ENCODE measurements at places on chromosomes 16 and 17.
A peak's percentile ranks its signal among the peaks of the same experiment; 100 is the strongest.

GRCh38 chr16:48352648-48353390, 32.4 kb downstream of the SIAH1 start:
- DNase-seq: no peak

DNA sequence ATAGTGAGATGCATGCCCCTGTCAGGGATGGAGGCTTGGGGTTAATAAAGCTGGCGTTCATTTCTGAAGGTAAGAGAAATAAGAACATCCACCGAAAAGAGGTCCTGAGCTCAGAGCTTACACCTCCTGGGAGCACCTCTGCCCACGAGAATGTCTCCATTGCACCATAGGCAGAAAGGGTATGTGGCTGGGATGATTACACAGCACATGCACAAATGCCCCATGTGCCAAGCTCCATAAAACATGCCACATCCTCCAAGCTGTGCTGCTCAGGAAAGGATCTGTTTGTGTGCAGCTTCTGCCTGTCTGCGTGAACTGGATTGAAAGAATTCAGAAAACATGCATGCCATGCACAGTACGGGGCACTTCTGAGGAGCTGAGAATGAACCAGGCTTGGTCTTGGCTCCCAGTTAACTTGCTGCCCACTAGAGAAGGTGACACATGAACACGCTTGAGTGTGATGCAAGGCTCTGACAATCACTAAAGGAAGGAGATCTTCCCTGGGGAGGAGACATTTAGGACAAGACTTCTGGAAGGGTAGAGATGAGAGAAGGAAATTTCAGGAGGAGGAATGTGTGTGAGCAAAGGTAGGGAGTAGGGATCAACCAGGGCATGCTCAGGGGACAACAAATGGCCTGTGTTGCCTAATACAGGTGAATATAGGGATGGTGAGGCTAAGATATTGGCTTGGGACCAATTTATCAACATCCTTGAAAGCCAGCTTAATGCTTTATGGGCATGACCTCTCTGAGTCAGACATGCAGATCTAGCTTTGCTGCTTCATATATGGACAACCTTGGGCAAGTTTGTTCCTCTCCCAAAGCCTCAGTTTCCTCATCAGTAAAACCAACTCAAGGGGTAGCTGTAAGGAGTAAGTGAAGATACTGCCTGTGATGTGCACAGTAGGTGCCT, 32.0 kb upstream of the SMPD3 start:
- no peak for DNase-seq

DNA sequence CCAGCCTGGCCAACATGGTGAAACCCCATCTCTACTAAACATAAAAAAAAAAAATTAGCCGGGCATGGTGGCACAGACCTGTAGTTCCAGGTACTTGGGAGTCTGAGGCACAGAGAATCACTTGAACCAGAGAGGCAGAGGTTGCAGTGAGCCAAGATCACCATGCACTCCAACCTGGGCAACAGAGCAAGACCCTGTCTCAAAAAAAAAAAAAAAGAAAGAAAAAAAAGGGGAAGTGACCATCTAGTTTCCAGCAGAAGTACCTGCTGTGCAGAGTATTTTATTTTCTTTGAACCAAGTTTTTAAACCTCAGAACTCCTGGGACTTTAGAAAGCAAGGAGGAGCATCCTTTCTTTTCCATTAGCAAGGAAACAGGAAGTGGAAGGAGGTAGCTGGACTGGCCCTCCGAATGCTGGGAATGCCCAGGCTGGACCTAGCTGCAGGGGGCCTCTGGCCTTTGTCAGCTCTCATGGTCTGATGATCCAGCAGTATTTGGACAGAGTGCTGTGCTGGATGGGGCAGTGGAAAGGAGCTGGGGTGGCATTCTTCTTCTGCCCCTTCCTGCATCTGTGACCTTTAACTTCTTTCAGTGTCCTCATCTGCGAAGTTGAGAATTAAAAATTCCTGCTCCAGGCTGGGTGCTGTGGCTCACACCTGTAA, 6.6 kb downstream of the GID4 start:
- no peak for DNase-seq

DNA sequence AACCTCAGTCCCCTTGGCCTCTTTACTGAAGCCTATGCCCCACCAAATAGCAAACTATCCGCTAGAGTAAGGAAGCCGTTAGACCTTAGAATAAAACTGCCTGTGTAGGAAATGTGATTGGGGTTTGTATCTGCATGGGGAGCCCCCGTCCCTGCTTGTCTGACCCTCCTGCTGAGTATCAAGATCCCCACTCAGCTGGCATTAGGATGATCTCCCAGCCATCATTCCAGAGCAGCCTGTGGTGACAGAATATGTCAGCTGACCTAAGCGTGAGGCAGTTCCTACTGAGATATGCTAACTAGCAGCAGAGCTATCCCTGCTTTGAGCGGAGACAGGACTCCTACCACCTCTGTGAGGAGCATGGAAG, 645 bp upstream of the GFOD2 start:
- peak; percentile 23 for DNase-seq

DNA sequence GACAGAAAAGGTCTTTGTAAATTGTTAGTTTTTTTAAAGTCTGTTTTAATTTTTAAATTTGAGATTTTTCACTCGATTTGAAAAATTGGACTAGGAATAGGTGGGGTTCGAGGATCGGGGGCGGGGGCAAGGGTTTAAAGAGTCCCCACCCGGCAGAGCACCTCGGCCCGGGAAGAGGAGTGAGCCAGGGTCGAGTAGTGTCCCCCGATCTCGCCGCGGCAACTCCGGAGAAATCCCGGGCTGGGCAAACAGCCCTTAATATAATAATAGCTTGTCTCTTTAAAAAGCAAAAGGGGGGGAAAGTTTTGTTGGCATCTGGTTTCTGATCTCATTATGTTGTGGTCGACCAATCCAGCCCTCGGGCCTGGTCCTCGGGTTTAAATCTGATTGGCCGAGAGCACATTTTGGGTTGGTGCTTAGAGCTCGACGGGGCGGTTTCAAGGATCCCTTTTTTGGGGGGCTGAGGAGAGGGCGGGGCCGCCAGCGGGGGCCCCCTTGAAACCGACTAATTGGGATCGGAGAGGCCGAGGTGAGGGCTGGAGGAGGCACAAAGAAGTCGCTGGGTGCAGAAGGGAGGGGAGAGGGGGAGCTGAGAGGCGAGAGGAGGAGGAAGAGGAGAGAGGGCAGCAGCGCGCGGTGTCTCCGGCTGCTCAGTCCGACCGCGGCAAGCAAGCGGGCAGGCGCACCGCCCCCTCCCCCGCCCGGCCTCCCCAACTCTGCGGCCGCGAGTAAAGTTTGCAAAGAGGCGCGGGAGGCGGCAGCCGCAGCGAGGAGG, at the start of gene FZD2:
TSS of gene FZD2 (plus strand) at position 653 of the 775 bp plus-strand sequence. CDS start 205 bp downstream, outside the sequence.
- DNase-seq: peak; percentile 40

All from stimulated activated CD4-positive, alpha-beta T cell treated with anti-CD3 and anti-CD28 coated beads, Interleukin-2, amount 100 ng/mL, for 24 hours (primary cell).